Chondrocyte (in vitro differentiated cells): ENCODE measurements at places on chromosomes 2 and 18. TPM values are rescaled to one million over a fixed set of nuclear protein-coding genes. Genes with fewer than 3 reads are reported as not detected.

DNA sequence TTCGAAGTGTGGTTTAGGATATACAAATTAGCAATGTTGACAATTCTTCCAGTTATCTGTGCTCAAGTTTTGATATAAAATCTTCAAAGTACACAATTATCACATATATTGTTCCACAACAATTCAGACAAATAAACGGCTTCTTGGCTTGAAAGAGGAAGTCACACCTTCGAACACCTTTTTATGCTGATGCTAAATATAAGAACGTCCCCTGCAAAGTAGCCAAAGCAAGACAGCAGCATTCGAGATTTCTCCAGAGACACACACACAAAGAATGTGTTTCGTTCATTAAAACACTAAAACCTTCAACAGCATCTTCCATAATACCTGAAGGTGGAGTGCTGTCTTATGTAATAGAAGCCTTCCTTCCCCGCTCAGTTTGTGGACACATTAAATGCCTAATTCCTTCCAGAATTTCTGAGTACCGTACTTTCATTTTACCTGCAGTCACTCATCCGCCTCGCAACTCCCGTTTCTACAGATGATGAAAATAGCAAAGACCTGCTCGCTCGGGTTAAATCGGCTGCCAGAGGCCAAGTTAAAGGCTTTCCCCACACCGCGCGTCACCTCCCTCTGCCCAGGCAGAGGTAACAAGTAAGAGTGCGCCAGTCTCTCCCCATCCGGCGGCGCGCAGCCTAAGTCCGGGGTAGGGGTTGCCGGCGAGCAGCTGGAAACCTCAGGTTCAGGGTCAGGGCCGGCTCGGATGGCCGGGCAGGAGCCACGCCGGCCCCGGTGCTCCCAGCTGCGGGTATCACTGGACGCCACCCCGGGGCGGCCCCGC lies 847 bp downstream of the SERPINE2 start:
- H3K27ac ChIP-seq = no peak overlapping the region
- no peaks in the 10 kb centered on the region for H3K36me3 ChIP-seq
- peaks cover 20% of the 10 kb centered on the region for H3K4me1 ChIP-seq
- DNase-seq = no peak
- no peaks in the 10 kb centered on the region for H3K27me3 ChIP-seq

DNA sequence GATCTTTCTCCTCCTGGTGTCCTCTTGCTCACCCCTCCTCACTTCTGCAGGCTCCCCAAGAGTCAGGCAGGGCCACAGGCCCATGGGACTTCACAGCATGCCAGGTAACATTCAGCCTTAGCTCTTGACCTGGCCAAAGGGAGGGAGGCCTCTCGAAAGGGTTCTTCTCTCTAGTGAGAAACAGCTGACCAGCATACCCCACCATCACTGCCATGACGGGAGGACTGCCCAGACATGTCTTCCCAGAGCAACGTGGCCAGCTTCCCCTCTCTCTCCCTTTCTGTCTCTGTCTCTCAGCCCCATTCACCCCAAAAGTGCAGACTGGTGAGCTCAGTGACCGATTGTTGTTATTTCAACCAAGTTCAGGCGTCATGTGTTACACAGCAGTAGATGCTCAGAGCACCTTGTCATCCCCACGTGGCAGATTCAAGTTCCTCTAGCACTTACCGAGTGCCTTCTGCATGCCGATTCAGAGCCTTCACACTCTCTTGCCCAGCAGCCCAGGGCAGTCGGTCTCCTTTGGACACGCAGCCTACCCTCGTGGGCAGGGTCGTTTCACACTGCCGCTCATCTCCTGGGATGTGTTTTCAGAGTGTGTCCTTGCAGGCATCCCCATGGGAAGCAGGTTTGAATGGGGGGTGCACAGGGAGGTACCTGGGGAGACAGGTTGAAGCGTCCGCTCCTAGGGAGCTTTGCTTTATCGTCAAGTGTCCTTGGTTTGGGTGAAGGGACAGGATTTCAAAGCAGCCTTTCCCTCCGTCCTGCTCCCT lies 259.9 kb downstream of the NDUFA10 start:
- no peak overlapping the region for H3K4me3 ChIP-seq
- DNase-seq = peak; percentile 47
- H3K27me3 ChIP-seq = peaks cover 9% of the 10 kb centered on the region
- H3K36me3 ChIP-seq = peaks cover 1% of the 10 kb centered on the region

- H3K4me3 ChIP-seq = no peak overlapping the region
- no peaks in the 10 kb centered on the region for H3K36me3 ChIP-seq
- H3K27ac ChIP-seq = no peak overlapping the region
- no peaks in the 10 kb centered on the region for H3K4me1 ChIP-seq
Observed at GRCh38 chr2:210873631-210874030, 317.2 kb downstream of the CPS1 start.

DNA sequence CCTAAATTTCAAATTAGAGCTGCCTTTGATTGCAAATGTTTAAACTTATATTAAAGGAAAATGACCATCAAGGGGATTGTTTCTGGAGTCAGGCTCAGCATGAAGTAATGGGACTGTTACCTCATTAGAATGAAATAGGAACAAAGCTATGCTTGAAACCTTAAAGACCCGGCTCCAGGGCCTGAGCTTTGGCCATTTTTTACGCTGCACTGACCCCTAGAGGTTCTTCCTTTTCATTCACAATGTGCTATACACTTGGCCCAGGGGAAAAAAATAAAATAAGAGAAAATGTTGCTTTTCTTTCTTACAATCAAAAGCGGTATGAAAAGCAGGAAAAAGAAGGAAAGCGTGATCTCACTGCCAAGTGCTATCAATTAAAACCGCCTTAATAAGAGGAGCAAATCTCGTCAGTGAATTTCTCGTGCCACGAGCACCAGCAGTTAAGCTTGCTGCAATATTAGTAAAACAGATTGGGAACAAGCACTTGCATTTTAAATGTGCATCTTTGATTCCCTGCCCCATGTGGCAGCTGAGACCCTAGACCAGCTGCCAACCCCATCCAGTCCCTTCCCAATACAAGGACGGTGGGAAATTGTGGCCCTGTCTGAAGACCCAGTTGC lies 96.6 kb downstream of the MBD2 start:
- H3K4me1 ChIP-seq = peaks cover 20% of the 10 kb centered on the region
- no peaks in the 10 kb centered on the region for H3K36me3 ChIP-seq
- H3K4me3 ChIP-seq = no peak overlapping the region
- no peak for DNase-seq

GRCh38 chr2:29115797-29116781 lies 874 bp downstream of the CLIP4 start:
- DNase-seq = no peak
- H3K27ac ChIP-seq = peak overlapping the region; percentile 94
- no peaks in the 10 kb centered on the region for H3K27me3 ChIP-seq
- H3K4me1 ChIP-seq = peaks cover 69% of the 10 kb centered on the region

GRCh38 chr2:207952564-207953345 lies 72.6 kb downstream of the PLEKHM3 start:
- DNase-seq = no peak
- H3K36me3 ChIP-seq = no peaks in the 10 kb centered on the region
- no peaks in the 10 kb centered on the region for H3K27me3 ChIP-seq

DNA sequence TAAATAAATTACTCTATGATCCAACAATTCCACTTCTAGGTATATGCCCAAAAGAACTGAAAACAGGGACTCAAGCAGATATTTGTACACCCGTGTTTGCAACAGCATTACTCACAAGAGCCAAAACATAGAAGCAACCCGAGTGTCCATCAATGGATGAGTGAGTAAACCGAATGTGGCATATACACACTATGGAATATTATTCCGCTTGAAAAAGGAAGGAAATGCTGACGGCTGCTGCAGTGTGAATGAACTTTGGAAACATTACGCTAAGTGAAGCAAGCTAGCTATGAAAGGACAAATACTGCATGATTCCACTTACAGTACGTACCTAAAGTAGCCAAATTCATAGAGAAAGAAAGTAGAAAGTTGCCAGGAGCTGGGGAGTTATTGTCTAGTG lies 32.2 kb downstream of the MREG start:
- no peak for DNase-seq
- no peaks in the 10 kb centered on the region for H3K27me3 ChIP-seq
- peaks cover 4% of the 10 kb centered on the region for H3K36me3 ChIP-seq
- no peak overlapping the region for H3K27ac ChIP-seq
- no peak overlapping the region for H3K4me3 ChIP-seq

DNA sequence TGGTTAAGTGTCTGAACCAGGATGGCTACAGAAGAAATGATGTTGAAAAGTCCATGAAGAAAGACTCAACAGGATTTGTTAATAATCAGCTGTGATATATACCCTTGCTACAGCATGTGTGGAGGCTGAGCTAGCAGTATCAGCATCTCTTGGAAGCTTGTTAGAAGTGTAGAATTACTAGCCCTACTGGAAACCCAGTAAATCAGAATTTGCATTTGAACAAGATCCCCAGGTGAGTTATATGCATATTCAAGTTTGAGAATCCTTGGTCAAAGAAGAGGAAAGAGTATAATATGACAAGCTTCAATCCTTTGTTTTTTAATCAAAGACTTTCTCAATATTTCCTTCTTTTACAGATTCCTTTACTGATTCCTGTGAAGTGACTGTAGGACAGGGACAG lies 109.0 kb upstream of the KCNJ3 start:
- H3K27ac ChIP-seq = no peak overlapping the region
- no peak for DNase-seq
- no peaks in the 10 kb centered on the region for H3K36me3 ChIP-seq
- H3K27me3 ChIP-seq = peaks cover 2% of the 10 kb centered on the region

- no peak for DNase-seq
- H3K4me1 ChIP-seq = peaks cover 43% of the 10 kb centered on the region
- no peaks in the 10 kb centered on the region for H3K36me3 ChIP-seq
- H3K4me3 ChIP-seq = peak overlapping the region; percentile 69
Observed at GRCh38 chr18:63316612-63317555, 2.7 kb downstream of the BCL2 start.

The FTCDNL1 gene
- total RNA-seq = 0.34 to 1.2 TPM (median 0.65 TPM) in 3 replicates

GRCh38 chr2:121649149-121649595 lies at the start of gene CLASP1:
Gene CLASP1 (minus strand): TSS chr2:121649462. CDS start chr2:121605895, 43,567 bp downstream.
- no peaks in the 10 kb centered on the region for H3K27me3 ChIP-seq
- H3K36me3 ChIP-seq = no peaks in the 10 kb centered on the region
- DNase-seq = no peak
- H3K27ac ChIP-seq = peak within 1 kb of the TSS; percentile 99
- peaks cover 39% of the 10 kb centered on the region for H3K4me1 ChIP-seq

- no peak overlapping the region for H3K27ac ChIP-seq
- H3K36me3 ChIP-seq = no peaks in the 10 kb centered on the region
- H3K4me1 ChIP-seq = no peaks in the 10 kb centered on the region
- no peak overlapping the region for H3K4me3 ChIP-seq
- H3K27me3 ChIP-seq = peaks cover 2% of the 10 kb centered on the region
- no peak for DNase-seq
Observed at GRCh38 chr18:30860741-30861140, 181.8 kb downstream of the DSC3 start.

GRCh38 chr2:80154231-80154915 lies 150.2 kb downstream of the LRRTM1 start:
- H3K4me3 ChIP-seq = no peak overlapping the region
- H3K27ac ChIP-seq = no peak overlapping the region
- H3K4me1 ChIP-seq = no peaks in the 10 kb centered on the region
- no peaks in the 10 kb centered on the region for H3K27me3 ChIP-seq
- no peak for DNase-seq

DNA sequence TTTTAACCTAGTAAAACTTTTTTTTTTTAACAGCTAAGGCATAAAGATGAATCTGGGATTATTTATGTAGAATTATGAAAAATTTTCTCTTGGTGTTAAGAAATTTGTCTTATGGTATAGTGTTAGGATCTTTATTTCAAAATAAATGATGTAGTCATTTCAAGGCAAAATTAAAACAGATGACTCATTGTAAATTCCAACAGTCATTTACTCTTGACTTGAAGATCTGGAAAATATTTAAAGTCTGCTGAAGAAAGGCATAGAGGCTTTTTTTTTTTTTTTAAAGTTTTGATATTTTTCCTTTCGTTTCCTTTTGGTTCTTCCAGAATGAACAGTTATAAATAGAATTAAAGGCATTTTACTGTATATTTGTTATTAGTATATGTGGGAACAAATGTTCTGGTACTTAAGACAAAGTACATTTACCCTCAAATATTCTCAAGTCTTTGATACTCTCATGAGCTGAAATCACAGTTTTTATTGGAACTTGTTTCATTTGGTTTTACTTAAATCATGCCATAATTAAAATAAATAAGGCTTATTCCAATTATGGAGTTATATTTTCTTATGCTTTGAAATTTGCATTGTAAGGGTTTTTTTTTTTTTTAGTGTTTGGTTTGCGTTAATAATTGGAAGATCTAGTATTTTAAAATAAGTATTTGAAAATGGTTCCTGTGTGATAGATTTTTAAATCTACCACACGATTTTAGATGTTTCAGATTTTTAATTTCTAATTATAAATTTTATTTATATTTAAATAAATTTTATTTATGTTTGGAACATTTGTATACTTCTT lies 29.9 kb downstream of the GLS start:
- peak overlapping the region; percentile 92 for H3K27ac ChIP-seq
- peaks cover 23% of the 10 kb centered on the region for H3K36me3 ChIP-seq
- no peaks in the 10 kb centered on the region for H3K27me3 ChIP-seq
- H3K4me1 ChIP-seq = peaks cover 68% of the 10 kb centered on the region
- peak overlapping the region; percentile 31 for H3K4me3 ChIP-seq
- DNase-seq = no peak

The SOX11 gene
- 31.6 to 46.6 TPM (median 32.1 TPM) in 3 replicates for total RNA-seq

- no peak for DNase-seq
- H3K4me3 ChIP-seq = no peak overlapping the region
- H3K27me3 ChIP-seq = no peaks in the 10 kb centered on the region
- H3K27ac ChIP-seq = peak overlapping the region; percentile 30
- no peaks in the 10 kb centered on the region for H3K36me3 ChIP-seq
- H3K4me1 ChIP-seq = peaks cover 39% of the 10 kb centered on the region
Observed at GRCh38 chr2:17646838-17647701, 106.5 kb downstream of the SMC6 start.

The PID1 gene
- 0.95 to 1.8 TPM (median 1.8 TPM) in 3 replicates for total RNA-seq

- H3K4me3 ChIP-seq = peak within 1 kb of the TSS; percentile 58
- peaks cover 38% of the 10 kb centered on the region for H3K4me1 ChIP-seq
- H3K36me3 ChIP-seq = peaks cover 7% of the 10 kb centered on the region
- peaks cover 81% of the 10 kb centered on the region for H3K27me3 ChIP-seq
Observed at GRCh38 chr2:181680055-181680936, at the start of gene NEUROD1. Gene NEUROD1 (minus strand): TSS chr2:181680517. CDS start chr2:181678860, 1,657 bp downstream.

The RAB27B gene
- 0.20 to 0.51 TPM (median 0.28 TPM) in 3 replicates for total RNA-seq
